T-helper 9 cell (primary cell): ENCODE measurements at places on chromosomes 16 and 17.

- DNase-seq: peak; percentile 41
Measured at GRCh38 chr16:58494981-58495520, 4.9 kb upstream of the NDRG4 start.

DNA sequence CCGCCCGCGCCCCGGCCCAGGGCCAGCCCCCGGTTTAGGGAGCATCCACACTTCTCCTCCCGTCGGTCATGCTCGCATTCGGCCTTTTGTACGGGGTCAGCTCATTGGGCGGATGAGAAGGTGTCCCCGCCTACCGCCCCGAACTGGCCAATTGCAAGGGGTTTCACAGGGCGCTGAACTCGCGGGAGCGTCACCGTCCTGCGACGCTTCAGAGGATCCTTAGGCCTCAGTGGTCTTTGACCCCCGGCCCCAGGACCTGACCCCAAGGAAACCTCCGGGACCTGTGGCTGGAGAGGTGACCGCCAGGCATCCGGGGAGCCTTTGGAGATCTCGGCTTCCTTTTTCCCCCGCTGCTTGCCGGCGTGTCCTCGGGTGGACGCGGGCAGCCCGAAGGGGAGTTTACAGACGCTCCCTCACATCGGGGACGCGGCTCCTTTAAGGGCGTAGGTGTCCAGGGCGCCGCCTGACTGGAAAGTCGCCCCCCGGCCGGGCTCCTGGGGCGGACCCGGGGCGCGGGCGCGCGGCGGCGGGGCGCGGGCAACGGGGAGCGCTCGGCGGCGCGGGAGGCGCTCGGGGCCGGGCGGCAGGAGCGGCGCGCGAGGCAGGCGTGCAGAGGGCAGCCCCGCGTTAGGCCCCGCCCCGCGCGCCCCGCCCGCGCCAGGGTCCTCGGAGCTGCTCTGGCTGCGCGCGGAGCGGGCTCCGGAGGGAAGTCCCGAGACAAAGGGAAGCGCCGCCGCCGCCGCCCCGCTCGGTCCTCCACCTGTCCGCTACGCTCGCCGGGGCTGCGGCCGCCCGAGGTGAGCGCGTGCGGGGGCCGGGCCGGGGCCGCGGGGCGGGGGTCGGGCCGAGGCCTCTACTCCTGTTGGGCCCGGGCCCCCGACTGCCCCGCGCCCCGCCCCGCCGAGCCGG, at the start of gene UBE2I:
Gene UBE2I, plus strand, starts transcription at position 660 of the 909 bp plus-strand sequence. CDS start 4,395 bp downstream, outside the sequence.
- peak; percentile 97 for DNase-seq

GRCh38 chr17:56988901-56989572, 11.1 kb downstream of the SCPEP1 start:
- no peak for DNase-seq

DNA sequence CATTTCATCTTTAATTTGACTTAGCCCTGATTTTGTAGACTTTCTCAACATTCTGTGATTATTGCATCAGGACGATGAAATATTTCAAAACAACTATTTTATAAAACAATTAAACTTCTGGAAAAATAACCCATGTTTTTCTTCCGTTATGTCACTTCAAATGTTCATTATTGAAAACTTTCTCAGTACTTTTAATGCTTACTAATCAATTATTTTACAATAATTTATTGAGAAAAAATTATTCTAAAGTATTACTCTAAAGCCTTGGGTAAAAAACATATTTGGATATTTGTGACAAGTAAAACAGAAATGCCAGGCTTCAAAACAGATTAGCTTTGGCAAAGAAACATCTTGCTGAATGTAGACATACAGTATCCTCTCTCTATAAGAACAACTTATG, 46.3 kb upstream of the DHX40 start:
- no peak for DNase-seq

GRCh38 chr17:80722661-80723060, 178.0 kb downstream of the RPTOR start:
- no peak for DNase-seq

DNA sequence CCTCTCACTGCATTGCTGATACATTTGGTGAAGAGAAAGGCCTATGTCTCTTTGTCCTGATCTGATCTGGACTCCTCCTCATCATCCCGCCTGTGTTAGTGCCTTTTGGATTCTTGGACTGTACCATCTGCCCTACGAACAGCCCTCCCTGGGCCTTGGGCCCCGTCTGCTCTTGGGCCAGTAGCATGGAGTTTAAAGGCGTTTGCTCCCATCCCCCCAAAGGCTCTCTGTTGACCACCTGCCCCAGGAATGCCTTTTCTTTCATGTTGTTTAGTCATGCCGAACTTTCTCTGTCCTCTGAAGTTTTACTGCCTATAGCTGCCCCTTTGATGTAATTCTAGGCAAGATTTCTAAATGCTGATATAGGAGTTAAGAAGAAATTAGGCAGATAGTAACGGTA, 30.9 kb upstream of the MEAK7 start:
- no peak for DNase-seq

- no peak for DNase-seq
Measured at GRCh38 chr17:28550858-28551257, 1.6 kb downstream of the UNC119 start.

- no peak for DNase-seq
Measured at GRCh38 chr17:40886090-40886489, 1.0 kb upstream of the KRT20 start.

DNA sequence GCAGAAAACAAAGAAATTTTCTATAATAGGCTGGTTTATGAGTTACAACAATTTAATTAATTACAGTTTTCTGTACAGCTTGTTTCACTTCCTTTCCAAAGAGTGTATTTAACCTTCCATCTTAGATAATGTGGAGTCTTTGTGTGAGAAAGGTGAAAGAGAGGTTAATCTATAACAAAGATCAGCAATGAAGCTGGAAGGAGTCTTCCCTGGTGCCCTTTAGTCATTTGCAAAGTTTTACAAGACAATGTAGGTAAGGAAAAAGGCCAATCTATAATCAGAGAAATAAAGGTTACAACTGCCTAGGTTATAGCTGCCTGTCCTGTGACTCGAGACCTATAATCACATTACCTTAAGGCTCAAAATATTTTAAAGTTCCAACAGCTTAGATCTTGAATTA, 142.0 kb downstream of the ZNF18 start:
- DNase-seq: no peak

DNA sequence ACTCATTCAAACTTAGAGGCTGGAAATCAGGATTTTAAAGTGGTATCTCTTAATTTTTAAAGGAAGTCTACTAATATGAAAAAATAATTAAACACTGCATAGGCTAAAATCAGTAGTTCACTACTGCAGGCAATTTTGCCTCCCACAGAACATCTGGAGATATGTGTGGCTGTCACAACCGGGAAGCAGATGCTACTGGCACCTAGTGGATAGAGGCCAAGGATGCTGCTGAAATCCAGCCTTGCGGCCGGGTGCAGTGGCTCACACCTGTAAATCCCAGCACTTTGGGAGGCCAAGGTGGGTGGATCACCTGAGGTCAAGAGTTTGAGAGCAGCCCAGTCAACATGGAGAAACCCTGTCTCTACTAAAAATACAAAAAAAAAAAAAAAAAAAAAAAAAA, 473.9 kb downstream of the XYLT1 start:
- no peak for DNase-seq

GRCh38 chr16:25256695-25257469, 763 bp downstream of the ZKSCAN2 start:
- DNase-seq: no peak

GRCh38 chr16:25366078-25366477, 108.4 kb upstream of the ZKSCAN2 start:
- DNase-seq: no peak

DNA sequence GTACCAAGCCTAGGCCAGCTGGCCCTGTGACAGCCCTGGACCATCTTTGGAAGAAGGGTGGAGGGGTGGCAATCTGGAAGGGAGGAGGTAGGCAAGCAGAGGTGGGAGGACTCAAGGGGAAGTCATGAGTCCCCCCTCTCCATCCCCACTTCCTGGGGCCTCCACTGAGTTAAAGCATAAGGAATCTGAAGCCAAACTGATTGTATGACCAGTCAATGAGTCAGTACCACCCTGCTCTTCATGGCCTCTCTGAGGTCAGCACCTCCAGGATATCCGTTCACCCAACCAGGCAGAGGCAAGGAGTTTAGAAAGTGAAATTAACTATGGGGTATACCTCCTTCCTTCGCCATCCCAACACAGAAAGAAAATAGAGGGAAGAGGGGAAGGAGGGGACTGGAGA, 272.7 kb downstream of the SOX9 start:
- no peak for DNase-seq

GRCh38 chr17:9259419-9259818, 238.1 kb downstream of the NTN1 start:
- DNase-seq: no peak

DNA sequence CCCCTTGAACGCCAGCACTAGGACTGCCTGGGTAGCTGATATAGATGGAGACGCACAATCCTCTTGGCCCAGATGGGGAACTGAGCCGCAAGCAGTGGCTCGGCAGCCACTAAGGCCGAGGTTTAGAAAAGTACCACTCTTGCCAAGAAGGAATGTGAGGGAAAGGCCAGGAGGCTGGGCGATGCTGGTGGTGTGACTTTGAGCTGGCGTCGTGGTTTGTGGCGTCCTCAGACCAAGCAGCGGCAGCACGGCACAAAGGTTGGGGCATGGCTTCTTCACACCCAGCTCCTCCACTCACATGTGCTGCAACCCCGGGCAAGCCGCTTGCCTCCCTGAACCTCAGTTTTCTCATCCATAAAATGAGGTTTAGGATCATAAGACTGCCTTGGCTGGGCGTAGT, 15.6 kb downstream of the DCAKD start:
- no peak for DNase-seq

DNA sequence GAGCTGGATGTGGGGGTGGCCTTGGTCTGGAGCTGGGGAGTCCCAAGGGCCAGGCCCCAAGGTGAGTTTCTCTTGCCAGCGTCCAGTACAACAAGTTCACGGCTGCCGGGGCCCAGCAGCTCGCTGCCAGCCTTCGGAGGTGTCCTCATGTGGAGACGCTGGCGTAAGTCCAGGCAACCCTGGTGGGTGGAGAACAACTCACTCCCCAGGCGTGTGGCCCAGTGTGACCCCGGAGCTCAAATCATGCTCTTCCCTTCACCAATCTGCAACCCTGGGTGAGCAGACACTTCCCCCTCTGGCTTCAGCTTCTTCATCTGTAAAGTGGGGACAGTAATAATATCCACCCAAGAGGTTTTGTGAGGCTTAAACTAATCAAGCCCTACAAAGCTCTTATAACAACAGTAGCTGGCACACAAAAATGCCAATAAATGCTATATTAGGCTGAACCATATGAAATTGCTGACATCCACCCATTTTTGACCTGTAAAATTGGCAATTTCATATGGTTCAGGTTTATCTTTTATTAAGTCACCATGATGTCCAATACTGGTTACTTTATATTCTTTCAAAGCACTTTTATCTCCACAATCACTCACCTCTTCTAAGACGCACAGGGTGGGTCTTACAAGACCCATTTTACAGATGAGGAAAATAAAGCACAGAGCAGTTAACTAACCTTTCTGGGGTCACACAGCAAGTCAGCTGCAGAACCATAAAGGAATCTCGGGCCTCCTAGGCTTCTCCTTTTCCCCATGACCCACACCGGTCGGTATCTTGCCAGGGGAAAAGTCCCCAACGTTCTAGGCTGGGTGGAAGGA, 19.7 kb downstream of the DEXI start:
- no peak for DNase-seq

DNA sequence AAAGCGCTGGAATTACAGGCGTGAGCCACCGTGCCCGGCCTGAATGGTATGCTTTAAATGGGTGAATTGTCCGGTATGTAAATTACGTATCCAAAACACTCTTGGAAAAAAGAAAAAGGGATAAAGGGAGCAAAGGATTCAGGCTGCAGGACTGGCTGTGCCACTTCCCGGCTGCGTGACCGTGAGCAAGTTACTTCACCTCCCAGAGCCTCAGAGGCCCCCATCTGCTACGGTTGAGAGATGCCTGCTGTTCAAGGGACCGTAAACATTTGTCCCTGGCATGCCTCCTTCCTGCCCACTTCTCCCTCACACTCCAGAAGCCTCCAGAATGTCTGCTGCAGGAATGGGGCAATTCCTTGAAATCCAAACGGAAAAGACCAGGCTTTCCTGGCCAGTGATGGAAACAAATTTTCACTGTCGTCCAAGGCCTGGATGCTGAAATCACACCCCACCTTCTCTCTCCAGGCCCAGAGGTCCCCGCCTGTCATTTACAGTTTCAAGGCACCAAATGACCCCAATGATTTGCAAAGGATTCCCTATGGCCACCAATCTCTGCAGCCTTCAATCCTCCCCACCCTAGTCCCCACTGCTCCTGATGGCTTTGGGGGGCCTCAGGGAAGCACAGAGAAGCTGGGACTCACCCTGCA, 22.9 kb upstream of the LITAF start:
- DNase-seq: no peak

DNA sequence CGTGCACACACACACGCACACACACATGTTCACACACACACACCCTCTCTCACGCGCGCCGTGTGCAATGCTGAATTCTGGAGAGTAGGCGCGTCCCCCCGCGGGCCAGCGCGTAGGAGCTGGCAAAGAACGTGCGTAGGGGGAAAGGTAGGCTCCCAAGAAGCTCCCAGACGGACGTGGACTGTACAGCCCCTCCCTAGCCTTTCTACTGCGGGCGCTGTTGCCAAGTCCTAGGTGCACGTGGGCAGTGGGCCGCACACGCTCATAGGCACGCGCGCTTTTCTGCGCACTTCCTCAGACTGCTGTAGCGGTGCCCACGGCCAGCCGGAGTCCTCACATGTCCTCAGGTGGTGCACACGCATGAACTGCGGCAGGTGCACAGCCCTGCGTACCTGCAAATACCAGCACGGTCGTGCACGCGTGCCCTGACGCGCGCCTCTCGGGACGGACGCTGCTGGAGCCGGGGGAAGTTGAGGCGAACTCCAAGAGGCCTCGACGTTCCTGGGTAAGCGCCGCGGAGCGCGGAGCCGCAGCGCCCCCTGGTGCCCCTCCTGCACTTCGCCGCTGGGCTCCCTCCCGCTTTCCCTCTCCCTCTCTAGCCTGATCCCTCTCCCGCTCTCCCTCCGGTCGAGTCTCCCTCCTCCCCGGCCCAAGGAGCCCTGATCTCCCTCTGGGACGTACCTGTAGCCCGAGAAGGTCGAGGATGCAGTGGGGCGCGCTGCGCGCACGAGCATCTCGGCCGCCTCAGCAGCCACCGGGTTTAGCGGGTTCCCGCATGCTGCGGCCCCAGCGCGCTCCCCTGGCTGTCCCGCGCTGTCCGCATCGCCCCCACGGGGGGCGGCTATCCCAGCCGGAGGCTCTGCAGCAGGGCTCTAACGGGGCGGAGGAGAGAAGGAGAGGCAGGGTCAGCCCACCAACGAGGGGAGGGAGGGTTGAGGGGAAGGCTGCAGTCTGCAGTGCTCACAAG, 749 bp downstream of the GRIN2A start:
- DNase-seq: no peak

DNA sequence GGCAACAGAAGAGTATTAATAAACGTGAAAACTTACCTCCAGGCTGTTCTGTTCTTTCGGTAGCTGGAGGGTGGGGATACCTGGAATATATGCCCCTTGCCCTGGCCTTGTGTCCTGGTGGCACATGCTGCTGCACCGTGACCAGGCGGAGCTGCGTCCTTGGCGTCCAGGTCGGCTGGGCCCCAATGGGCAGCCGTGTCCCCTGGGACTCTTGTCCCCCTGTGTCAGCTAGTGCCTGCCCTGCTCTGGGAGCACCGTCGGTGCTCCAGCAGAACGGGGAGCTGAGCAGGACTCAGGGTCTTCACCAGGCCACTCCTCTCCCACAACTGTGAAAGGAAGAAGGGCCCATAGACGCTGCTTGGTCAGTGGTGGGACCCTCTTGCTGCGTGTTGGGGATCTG, 7.9 kb downstream of the ZNF213 start:
- DNase-seq: no peak
